T-cell (primary cell): ENCODE measurements at places on chromosomes 2 and 18. TPM values are rescaled to one million over a fixed set of nuclear protein-coding genes. Genes with fewer than 3 reads are reported as not detected.
A peak's percentile ranks its signal among the peaks of the same experiment; 100 is the strongest.

NEB gene
- total RNA-seq, result 1.3 TPM

DNA sequence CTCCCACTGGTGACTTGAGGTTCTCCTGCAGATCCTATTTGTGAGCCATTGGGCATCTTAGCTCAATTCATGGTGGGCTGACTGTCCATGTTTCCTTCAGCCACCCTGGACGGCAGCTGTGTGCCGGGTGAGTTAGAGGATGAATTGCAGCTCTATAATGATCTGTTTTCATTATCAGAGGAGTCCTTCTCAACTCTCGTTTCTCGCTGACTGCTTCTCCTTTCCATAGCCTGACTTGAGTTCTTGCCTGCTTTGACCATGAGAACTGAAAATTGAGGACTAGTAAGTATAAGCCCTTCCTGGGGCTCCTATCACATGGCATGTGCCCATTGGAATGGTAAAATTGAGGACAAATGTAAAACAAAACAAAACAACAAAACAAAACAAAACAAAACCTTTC, 121.8 kb downstream of the CDC42EP3 start:
- DNase-seq, result no peak

STAM2 gene
- 19.9 TPM for total RNA-seq

CXCR4 gene
- total RNA-seq, result 1,289 TPM

DNA sequence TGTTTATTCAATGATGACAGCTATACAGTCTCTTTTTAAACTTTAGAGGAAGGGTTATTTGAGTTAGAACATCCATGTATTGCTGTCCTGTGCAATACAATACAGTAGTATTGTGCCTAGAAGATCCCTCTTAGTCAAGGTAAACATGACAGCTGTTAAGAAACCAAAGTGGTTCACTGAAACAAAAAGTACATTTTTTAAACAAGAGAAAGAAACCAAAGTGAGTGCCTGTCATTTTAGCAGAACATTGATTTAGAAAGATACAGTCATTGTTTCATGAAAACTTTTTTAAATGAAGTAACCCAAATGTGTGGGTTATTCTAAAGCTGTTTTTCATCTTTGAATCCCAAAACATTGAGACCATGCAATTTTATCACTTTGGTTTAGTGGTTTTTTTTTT, 15.5 kb downstream of the ITPRID2 start:
- DNase-seq, result no peak

CFAP53 gene
- total RNA-seq, result 0.56 TPM

GRCh38 chr2:173989160-173989883, 24.1 kb upstream of the SP3 start:
- no peak for DNase-seq

- no peak for DNase-seq
Observed at GRCh38 chr18:56891116-56891515, 240.0 kb downstream of the WDR7 start.

DNA sequence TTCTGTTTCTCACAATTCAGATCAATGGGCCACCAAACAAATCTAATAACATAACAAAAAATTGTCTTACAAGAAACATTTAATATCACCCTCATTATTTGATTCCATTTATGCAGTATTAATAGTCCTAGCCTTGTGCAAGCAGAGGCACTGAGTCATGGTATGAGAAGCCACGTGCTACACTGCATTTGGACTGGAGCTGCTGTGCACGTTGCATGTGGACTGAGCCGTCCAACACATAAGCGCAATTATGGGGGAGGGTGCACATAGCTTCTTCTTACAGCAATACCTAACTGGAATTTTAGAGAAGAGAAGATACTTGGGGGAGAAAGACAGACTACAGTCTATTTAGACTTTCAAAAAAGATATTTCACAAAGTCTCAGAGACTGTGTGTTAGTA, 329.6 kb upstream of the ID2 start:
- DNase-seq, result no peak

GRCh38 chr18:54879691-54880090, 51.4 kb downstream of the RAB27B start:
- DNase-seq, result no peak

DNA sequence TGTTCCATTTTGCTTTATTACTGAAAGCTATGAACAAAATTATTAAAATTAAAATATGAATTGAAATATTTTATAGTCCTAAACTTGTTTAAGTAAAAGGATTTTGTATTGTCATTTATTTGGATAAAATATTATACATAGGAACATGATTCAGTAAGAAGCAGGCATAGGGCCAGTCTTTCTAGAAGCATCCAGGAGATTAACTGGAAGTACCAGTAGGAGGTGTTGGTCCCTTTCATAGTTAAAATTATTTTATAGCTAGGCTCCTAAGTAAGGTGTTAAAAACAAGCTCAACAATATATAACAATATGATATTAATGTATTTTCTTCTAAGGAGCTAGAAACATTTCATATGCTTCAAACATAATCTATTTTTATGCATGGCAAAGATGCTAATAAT, 43.7 kb downstream of the FIGN start:
- no peak for DNase-seq

- no peak for DNase-seq
Observed at GRCh38 chr18:28735731-28736130, 558.8 kb upstream of the CDH2 start.

- DNase-seq, result no peak
Observed at GRCh38 chr18:78241535-78242253, 737.9 kb upstream of the SALL3 start.

- no peak for DNase-seq
Observed at GRCh38 chr2:222423632-222424275, 589 bp upstream of the SGPP2 start.

CNTNAP5 gene
- total RNA-seq, result not detected

DNA sequence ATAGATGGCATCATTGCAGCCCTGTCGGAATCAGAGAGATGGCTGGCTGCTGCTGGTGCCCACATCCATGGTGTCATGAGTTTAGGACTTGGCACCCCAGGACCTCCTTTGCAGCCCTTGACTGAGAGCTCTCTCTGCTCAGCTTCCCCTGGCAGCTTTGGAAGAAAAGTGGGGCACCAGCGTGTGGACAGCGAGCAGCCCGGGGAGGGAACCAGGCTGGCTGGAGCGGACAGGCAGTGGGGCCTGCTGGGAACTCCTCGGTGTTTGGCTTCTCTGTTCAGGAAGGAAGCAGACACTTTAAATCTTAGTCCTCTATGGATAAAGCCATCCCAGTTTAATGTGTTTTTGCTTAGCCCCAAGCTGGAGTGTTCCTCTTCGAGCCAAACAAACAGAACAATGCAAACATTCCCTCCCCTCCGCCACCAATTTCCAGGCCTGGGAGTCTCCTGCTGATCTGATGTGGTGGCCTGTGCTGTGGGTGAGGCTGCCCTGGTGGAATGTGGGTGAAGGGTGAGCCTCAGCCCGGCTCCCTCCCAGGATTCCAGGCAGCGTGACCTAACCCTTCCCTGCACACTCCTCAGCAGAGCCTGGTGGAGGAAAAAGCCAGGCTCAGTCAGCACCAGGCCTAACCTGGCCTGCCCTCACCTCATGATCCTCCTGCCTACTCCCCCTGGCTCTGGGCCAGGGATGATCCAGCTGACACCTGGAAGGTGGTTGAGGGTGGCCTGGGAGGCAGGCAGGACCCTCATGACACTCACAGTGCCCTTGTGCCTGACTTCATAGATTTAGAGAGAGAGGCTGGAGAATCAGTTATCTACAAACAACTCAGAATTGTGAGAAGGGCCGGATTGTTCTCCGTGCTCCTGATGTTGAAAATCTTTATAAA, 21.6 kb upstream of the ITGB6 start:
- DNase-seq, result no peak

ASB18 gene
- not detected for total RNA-seq

GRCh38 chr2:232802091-232802490, 25.7 kb upstream of the KCNJ13 start:
- DNase-seq, result no peak

SIX3 gene
- total RNA-seq, result not detected

- no peak for DNase-seq
Observed at GRCh38 chr2:197163712-197164140, 146.9 kb downstream of the ANKRD44 start.

- DNase-seq, result no peak
Observed at GRCh38 chr2:174931724-174932123, 73.5 kb downstream of the CHN1 start.

GRCh38 chr2:48508461-48509124, 21.4 kb upstream of the STON1 start:
- DNase-seq, result no peak

DNA sequence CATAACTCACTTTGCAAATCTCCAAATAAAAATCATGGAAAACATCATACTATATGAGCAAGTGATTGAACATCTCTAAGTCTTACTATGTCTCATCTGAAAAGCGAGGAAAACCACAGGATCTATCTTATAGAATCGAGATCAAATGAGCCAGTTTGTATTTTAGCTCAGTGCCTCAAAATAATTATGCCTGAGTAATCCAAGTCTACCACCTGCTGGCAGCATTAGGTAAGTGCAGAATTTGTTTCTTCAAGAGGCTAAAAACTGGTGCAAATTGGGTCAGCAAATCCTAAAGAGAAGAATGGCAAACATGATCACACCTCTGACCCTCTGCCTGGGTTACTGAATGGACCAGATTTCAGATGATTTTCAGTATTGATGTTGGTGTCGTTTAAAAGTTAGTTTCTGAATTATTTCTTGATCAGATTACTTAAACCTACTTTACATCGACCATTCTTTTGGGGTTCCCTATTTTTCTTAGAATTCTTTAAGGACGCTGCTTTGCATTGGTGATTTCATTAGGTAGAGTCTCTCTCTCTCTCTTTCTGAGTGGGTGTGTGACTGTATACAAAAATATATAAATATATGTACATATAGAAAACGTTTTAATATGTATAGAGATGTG, 12.7 kb upstream of the FHOD3 start:
- DNase-seq, result peak; percentile 12

TRABD2A gene
- total RNA-seq, result 106 TPM

DNA sequence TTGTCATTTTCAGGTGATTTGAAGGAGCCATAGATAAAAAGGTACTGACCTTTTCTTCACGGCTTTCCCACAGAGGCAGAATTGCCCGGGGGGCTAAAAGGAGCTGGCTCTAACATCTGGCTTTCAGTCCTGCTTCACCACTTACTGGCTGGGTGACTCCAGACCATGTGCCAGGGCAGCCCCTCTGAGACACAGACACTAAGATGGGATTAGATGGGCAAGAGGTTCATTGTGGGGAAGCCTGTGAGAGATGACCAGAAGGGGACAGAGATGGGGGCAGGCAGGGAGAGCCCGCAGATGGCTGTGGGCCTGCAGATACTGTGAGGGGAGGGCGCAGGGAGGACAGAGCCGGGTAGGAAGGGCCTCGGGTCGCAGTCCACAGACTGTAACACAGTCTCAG, 74.7 kb upstream of the TTC39C start:
- DNase-seq, result no peak

DNA sequence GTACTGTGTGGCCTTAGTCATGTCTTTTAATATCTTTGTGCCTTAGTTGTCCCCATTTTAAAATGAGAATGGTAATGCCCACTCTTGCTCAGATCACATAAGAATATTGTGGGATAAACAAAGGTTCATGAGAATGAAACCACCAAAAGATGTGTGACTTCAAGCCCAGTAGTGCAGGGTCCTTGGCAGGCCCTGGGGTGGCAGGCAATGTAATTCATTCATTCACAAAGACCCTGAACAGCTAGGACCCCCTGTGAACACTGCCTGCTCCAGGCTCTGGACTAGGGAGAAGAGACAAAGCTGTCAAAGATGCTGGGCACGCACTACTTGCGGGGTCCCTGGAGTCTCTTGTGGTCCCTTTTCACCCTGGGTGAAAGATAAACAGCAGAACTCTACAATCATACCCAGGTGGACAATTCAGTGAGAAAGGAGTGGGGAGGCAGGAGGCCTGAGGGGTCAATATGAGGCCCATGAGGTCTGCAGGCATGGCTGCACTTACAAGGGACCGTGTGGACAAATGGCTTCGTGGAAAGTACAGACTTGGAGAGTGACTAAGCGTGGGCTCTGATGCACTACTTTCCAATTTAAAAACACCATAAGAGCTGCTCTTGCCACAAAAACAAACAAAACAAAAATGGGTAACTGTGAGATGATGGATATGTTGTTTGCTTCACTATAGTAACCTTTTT, 136.1 kb downstream of the SMAD7 start:
- DNase-seq, result peak; percentile 15

CREG2 gene
- not detected for total RNA-seq

TEKT4 gene
- total RNA-seq, result not detected

KIAA2012 gene
- not detected for total RNA-seq

DNA sequence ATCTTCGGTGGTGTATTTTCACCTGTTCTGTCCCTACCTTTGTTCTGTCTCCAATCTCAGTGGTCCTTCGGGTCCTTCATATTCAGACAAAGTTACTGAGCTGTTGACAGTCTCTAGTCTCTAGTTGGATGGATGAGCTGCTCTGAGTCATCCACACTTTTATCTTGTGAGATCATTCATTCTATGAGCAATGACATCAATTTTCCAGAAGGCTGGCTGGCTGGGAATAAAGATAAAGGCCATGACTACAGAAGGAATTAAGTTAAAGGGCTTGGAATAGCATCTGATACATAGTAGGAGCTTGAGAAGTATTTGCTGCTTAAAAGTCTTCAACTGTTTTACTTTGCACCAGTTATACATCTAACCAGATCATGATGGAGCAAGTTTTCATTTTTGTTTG, 43.1 kb upstream of the SLC39A10 start:
- DNase-seq, result no peak

GRCh38 chr2:6576302-6576701, 289.4 kb downstream of the CMPK2 start:
- no peak for DNase-seq

DNA sequence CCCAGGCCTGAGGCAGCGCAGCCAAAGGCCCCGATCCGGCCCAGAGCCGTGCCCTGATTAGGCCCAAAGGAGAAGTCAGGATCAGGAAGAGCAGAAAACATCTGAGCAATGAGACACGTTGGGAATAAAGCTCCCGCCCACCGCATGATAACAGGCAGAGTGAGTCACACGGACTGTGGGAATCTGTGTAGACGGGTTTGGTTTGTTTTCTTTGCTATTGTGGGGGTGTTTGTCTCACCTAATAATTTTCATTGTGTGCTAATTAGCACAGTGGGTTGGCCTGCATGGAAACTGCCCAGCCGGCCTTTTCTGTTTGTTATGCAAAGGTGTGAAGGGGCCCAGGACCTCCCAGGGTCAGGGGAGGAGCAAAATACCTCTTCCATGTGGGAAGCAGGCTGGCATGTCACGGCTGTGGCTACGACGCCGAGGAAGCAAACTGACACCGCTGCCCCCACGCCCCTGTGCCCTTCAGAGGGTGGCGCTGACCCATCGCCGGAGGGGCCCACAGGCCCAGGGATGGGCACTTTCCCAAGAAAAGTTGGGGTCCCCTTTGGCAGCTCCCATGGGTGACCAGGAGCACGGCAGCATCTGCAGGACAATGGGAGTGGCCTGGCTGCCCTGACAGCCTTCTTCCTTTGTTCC, 68.4 kb upstream of the CTDP1 start:
- no peak for DNase-seq

- no peak for DNase-seq
Observed at GRCh38 chr2:202149155-202149762, 76.2 kb downstream of the KIAA2012 start.

DNA sequence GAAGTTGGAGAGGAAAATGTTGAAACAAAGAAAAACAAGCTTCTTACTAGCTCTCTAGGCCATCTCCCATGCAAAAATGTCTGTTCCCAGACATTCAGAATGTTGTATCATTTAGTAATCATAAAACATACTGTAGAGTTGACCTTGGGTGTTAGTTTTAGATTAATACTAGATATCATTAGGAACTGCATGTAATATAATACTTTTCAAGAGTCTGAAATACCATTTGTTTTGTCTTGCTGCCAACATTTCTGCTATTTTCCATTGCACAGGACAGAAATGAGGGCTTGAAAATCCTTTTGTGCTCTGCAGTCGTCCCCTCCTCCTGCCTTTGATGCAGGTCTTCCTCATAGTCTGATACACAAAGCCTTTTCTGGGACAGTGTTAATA, 89.5 kb upstream of the RBMS1 start:
- DNase-seq, result no peak

GRCh38 chr2:195619590-195619989, 37.4 kb upstream of the SLC39A10 start:
- no peak for DNase-seq
